ENCODE measurements at places on chromosomes 16 and 17.

- no peak for DNase-seq
These were observed at the start of gene ENO3 for GRCh38 chr17:4950746-4951204. Gene ENO3 (plus strand): TSS chr17:4951119. CDS start chr17:4951830, 711 bp downstream.

GRCh38 chr16:1674306-1674705 lies 3.8 kb upstream of the JPT2 start:
- no peak for DNase-seq

- no peak for DNase-seq
These were observed 12.6 kb upstream of the CDR2 start for GRCh38 chr16:22386976-22387375.

- no peak for DNase-seq
These were observed 15.5 kb downstream of the UNKL start for GRCh38 chr16:1398826-1399581.

DNA sequence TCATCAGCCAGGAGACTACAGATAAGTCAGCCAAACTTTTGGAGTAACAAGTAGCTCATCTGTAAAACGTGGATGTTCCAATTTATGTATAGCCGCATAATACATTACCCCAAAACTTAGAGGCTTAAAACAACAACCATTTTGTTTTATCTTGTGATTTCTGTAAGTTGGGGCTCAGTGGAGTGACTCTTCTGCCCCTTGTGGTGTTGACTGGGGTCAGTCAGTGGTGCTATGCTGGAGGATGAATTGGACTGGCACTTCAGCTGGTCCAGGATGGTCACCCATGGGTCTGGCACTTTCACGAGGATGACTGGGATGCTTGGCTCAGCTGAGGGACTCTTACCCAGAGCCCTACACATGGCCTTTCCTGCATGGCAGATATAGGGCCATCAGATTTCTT lies 172.5 kb downstream of the WWOX start:
- DNase-seq = no peak

DNA sequence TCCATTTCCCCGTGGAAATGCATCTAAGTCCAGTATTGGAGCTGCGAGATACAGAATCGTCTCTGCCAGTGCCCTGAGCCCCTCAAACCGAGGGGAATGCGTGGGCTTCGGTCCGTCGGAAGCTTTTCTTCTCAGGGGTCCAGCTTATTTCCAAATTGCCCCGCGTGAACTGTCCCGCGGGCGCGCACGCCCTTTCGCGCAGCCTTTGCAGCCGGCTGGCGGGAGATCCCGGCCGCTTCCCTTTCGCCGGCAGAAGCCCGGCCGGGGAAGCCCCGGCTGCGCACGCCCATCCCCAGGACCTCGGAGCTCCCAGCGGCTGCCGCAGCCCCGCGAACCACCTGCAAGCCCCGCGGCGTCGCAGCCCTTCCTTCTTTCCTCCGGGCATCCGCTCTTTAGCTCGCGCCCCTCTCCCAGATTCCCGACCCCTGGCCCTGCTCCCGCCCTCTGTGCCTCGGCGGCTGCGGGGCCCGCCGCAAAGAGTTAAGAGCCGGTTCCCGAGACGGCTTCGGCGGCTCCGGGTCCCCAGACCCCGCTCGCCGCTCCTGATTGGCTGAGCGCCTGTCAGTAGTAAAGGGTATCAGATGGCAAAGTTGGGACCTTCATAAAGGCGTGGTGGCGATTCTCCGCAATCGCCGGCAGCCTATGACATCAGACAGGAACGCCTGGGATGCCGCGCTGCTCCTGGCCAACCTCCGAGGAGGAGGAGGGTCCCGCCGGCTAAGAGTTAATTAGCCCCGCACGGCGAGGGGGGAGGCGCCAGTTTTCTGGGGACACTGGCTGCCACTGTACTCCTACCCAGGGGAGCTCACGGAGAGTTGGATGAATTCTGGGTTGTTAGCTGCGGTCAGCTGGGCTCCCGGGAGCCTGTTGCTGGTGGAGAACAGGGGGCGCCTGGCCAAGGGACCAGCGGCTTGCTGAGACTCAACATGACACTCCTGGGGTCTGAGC lies at the start of gene MYOCD:
Gene MYOCD (plus strand): TSS at position 628 of the 948 bp plus-strand sequence. CDS start 299 bp downstream, at position 927.
- DNase-seq = no peak

DNA sequence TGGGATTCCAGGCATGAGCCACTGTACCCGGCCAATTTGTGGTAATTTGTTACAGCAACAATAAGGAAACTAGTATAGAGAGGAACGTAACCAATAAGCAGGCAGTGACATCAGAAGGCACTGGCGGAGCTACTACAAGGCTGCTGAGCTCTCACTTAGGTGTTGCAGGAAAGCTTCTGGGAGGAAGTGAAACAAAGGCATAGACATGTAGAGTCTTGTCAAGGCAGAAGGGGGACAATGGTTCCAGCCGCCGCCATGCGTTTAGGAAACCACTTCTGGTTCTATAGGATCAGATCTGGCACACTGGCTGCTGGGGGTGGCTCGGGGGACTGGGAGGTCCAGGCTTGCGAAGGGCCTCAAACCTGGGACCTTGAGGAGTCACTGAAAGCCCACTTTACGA lies 9.4 kb upstream of the CPSF4L start:
- DNase-seq = peak; percentile 97

- no peak for DNase-seq
These were observed 13.4 kb downstream of the CMC2 start for GRCh38 chr16:80993307-80993706.

DNA sequence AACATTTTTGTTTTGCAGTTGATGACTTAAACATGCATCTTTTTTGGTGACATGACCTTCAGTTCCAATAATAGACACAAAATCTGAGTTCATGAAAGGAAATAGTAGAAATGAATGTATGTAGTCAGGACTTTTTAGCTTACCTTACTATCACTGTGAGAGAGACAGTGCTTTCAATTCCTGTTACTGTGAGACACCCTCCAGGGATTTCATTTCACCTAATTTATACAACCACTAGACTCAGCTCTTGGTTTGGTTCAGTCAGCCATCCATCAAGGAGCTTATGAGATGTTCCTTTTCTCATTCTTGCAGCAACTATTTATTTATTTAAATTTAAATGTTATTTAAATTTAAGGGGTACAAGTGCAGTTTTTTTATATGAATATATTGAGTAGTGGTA lies 77.9 kb downstream of the MAP2K4 start:
- DNase-seq = no peak

DNA sequence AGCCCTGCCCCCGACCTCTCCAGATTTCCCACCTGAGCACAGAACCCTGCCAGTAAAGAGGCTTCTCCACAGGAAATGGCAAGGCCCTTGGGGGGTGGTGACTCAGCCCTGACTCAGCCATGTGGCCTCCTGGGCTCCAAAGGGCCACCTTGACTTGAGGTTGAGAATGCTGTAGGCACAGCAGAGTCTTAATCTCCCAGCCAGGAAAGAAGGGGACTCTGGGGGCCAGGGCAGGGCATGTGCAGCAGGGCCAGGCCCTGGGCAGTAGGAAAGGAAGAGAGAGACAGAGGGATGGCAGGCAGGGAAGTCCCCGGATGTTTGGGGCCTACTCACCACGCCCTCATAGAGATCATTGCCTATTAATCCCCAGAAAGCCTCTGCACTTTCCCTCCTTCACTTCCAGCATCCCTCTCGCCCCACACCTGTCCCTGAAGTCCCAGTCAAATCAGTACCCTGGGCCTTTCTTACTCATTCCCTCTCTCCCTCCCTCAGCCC lies 4.8 kb upstream of the ITGA3 start:
- DNase-seq = peak; percentile 54

DNA sequence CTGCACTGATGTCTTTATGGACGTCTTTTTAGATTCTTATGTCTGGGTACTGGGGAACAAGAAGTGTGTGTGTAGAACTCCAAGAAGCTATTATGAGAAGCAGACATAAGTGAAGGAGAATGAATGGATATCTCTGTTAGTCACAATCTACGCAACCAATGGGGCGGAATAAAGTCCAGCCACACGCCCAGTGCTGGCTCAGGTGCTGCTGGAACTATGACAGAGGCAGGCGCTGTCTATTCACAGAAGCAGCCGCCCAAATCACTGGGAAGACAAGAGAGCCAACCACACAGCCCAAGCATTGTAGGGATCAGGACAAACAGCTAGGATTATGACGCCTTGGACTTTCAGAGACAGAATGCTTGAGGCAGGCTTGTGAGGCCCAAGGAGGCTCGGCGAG lies 43.9 kb upstream of the ICAM2 start:
- DNase-seq = no peak

GRCh38 chr16:84941921-84942320 lies 69.4 kb downstream of the ZDHHC7 start:
- DNase-seq = no peak

DNA sequence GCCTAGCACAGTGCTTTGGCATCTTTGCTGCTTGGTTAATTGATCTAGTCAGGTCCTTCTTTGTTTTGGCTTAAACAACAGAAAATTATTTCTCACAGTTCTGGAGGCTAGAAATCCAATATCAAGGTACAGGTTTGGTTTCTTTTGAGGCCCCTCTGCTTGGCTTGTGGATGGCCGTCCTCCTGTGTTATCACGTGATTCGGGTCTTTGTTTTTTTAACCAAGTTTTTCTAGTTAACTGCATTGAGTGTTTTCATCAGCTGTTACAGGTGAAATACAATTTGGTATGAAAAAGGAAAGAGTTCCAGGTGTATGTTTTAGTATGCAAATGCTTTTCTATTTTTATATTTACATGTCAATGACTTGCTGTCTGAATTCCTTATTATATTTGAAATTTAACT lies 2.8 kb downstream of the NLK start:
- DNase-seq = no peak

DNA sequence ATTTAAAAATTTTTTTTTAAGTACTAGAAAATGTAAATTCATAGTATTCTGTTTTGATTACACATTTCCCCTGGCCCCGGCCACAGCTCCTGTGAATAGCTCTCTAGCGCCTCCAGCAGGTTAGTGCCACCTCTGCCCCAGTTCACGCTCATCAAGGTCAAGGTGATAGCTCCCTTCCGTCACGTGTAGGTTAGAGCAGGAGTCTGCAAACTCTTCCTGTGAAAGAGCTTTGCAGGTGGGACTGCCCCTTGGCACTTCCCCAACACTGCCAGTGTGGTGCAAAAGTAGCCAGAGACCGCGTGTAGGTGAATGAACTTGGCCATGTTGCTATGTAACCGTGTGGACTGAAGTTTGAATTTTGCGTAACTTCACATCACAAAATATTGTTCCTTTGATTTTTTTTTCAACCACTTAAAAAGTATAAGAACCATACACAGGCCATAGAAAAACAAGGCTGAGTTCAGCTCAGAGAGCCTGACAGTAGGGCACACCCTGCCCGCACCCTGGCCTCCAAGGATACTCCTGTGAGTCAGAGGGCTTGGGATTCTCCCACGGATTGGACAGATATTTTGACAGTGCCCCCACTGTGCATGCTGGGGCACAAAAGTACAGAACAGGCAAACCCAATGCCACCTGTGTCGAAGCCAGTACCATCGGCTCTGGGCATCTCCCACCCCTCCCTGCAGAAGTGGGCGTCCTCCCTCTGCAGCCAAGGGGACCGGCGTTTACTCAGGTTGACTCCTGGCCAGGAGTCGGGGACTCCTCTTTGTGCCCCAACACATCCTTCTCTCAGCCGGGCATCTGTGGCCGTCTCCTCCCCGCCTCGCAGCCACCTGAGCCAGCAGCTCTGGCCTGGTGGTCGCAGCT lies 92.0 kb upstream of the CHMP6 start:
- no peak for DNase-seq

DNA sequence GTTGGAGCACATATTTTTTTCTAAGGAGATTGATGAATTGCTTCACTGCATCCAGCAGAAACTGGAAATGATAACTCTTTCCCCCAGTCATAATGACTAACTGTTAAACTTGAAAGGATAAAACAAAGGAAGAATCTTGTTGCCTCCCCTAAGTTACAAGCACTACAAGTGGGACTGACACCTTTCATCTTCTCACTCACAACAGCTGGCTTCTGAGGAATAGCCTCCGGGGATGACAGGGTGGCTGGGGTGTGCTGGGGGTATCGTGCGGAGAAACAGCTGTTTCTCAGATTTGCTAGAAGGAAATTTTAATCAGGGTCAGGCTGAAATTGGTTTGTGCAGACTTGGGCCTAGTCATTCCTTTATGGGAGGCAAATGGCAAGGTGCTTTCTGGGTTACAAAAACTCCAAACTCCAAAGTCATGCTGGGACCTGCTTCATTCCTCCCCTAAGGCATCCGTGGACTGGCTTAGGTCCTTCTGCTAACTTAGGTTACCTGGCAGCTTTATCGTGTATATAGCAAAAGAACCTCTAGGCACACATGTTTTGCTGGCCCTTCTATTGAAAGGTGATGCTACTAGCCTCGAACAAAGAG lies 557.2 kb downstream of the TOX3 start:
- DNase-seq = no peak

DNA sequence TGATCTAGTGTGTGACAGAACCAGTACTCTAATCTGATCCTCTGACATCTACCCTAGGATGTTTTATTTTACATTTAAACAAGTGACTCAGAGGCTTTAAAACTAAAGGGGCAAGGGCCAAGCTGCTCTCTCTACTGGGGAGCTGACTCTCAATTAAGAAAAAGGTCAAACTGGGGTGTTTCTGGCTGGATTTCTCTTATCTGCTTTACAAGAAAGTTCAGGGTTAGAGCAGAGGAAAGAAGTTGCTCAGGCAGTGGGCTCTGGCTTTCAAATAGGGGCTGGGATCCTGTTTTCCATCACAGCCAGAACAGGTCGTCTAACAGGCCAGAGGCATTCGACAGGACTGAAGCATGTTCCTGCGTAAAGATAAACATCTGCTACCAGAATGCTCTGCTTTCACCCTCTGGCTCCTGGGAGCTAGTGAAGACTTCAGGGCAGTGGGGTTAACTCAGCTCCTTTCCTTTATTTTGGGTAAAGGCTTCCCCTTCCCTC lies 8.5 kb downstream of the MMP28 start:
- no peak for DNase-seq

DNA sequence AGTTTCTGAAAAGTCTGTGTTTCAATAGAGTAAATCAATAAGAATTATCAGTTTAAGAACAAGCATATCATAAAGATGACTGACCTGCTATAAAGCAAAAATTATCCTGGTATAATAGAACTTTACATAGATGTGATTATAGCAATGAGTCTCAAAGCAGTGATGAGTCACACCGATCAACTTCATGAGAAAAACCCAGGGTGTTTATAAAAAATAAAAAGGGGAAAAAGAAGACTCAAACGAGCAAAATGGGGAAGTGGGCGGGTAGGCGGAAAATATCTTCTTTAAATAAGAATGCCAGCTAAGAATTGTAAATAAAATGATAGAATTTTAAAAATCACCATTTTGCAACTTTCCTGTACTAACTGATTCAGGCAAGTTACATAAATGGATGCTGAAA lies 46.8 kb downstream of the BRIP1 start:
- peak; percentile 84 for DNase-seq

GRCh38 chr16:30697264-30698138 lies 1.5 kb upstream of the SRCAP start:
- DNase-seq = peak; percentile 92
